ENCODE measurements at places on chromosomes 5 and 9.

DNA sequence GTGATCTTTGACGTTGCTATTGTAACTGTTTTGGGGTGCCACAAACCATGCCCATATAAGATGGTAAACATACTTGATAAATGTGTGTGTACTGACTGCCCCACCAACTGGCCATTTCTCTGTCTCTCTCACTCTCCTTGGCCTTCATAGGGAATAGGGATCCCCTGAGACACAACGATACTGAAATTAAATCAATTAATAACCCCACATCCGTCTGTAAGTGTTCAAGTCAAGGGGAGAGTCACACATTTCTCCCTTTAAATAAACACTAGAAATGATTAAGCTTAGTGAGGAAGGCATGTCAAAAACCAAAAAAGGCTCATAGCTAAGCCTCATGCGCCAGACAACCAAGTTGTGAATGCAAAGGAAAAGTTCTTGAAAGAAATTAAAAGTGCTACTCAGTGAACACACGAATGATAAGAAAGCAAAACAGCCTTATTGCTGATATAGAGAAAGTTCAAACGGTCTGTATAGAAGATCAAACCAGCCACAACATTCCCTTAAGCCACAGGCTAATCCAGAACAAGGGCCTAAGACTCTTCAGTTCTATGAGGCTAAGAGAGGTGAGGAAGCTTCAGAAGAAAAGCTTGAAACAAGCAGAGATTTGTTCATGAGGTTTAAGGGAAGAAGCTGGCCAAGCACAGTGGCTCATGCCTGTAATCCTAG is 111.1 kb downstream of the UGCG start:
- no peak for DNase-seq

- peak; percentile 59 for DNase-seq
Measured at GRCh38 chr9:136694163-136694871, 7.1 kb upstream of the AGPAT2 start.

GRCh38 chr5:6859023-6859422 is 145.8 kb downstream of the TENT4A start:
- no peak for DNase-seq

DNA sequence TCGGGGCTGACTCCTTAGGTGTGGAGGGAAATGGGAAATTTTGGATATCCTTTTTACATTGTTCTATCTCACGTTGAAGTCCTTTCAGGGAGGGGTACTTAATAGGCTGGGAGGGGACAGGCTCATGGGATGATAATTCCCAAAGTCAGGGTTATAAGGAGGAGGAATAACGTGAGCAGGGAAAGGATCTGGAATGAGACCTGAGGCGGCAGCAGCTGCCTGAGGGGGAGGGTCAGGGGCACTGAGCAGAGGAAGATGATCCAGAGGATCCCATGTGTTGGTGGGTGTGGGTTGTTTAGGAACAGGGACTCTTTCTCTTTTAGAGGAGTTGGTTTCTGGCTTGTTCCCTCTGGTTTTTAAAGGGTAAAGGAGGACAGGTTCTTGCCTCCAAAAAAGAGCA is 18.7 kb downstream of the IFT74 start:
- no peak for DNase-seq

DNA sequence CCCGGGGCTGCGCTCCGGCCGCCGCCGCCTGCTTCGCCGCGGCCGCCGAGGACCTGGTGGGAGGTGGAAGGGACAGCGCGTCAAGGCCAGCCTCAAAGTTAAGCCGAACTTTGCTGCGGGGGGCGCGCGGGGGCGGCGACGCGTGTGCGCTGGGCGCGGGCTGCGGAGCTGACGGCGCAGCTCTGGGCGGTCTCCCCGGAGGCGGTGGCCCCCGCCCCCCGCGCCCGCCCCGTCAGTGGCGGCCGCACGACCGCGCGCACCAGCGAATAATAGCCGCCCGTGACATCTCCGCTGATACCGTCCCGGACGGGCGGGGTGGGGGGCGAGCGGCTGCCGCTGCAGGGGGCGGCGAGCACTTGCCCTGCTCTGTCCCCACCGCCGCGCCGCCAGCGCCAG is 579 bp upstream of the FAM78A start:
- no peak for DNase-seq
